H1 (cell line): ENCODE measurements at places on chromosomes 5 and 9.

GRCh38 chr9:90261698-90262097 is 380.9 kb downstream of the DIRAS2 start:
- no peak for DNase-seq

DNA sequence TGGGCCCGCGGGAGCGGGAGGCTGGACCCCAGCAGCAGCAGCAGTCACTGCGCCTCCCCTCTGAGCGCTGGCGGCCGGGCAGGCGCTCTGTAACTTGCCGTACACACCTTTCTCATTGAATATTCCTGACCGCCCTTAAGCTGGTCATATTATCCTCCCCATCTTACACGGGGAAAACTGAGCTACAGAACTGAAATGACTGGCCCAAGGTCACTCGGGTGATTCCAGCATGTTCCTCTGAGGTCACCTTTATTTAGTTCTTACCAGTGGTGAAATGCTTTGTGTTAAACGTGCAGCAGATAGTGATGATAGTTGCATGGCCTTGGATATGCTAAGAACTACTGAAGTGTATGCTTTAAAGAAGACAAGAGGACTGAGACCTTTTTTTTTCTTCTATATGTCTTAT is 607 bp downstream of the UQCRQ start:
- DNase-seq, result no peak

DNA sequence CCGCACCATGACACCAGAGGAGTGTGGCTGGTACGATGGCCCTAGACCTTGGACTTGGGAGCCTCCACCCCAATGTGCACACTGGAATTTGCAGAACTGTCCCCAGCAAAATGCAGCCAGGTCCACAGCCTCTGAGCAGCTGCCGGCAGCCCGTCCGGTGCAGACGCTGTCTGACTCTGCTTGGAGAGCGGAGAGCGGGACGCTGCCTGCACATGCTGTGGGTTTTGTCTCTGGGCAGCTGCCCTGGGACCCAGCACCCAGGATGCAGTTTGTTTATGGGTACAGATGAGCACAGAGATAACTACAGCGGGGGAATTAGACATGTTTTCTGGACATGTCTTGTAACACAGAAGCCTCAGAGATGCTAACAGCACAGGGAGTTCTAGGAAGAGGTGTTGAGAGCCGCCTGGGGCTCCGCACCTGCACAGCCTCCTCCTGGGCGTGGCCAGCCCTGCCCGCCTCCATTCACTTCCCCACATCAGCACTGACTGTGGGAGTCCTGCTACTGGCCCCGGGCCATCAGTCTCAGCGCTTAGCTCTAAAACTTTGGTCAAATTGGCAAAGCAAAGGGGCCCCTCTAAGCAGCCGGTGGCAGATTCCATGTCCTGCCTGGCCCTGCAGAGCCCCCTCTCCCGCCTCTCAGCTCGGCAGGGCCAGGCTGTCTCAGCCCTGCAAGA is 159.6 kb downstream of the IRX2 start:
- no peak for DNase-seq

GRCh38 chr9:10613419-10613818 is 617 bp upstream of the PTPRD start:
- peak; percentile 49 for DNase-seq

GRCh38 chr5:10578869-10579268 is 15.0 kb downstream of the ANKRD33B start:
- no peak for DNase-seq

- DNase-seq, result no peak
Observed at GRCh38 chr5:107578051-107578635, 92.6 kb downstream of the EFNA5 start.

DNA sequence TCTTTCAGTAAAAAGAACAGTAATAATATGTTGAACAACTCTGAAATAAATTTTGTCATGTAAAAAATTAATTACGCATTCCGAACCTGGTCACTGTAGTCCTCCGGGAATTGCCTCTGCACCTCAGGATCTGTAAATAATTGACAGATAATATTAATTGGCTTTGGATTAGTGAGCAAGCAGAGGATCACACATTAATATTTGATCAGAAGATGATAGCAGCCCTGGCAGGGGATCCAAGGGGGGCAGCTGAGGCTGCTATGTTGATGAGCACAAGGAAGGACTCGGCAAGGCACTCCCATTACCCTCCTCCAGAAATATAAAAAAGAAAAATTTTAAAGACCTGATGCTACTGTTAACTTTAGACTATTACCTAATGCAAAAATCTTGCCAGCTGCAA is 137.4 kb downstream of the DENND1A start:
- no peak for DNase-seq

GRCh38 chr9:84997472-84997871 is 327.9 kb downstream of the NTRK2 start:
- DNase-seq, result no peak

DNA sequence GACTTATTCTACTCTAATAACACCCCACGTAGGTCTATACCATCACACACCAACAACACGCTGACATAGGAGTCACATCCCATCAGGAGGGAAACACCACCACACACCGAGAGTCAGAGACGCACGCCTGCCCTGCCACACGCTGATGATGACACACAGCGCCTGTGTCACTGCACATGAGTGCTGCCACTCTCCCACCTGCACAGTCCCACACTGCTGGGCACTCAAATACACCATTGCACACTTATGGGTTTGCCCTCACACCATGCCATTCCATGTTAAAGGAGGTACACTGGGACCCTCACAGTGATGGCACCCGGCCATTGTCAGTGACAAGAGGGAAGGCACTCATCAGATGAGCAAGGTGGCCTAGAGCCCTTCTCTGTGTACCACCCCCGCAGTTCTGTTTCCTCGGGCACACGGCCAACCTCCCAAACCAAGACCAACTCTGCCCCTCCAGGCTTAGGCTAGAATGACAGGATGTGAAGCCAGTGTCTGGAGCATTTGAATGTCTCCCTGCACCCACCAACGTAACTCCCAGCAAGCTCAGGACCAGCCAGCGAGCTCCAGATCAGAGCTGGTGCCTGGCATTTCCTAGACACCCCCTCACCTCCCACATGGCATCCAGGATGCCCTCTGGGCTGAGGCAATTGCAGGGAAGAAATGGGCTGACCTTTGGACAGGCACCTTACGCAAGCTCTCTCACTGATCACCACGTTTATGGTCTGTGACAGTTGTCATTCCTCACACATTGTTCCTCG is 3.6 kb upstream of the CPLX2 start:
- no peak for DNase-seq

DNA sequence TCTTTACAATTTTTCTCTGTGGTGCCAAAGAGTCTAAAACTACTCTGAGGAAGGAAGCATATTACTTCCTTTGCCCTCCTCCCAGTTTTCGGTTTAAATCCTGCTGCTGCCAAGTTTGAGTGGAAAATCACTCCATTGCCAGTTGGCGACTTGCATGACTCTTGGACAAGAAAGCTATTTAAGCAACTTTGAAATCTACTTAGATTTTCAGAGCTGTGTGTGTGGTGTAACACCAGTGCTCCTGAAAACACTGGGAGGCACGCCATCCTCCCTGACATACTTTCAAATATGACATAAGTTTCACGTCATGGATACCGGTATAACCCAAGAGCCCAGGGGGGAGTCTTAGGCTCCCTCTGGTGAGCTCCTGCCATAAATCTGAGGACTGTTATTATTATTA is 83.5 kb upstream of the RIOK2 start:
- DNase-seq, result no peak

GRCh38 chr5:41748631-41749030 is 121.6 kb downstream of the OXCT1 start:
- DNase-seq, result no peak

DNA sequence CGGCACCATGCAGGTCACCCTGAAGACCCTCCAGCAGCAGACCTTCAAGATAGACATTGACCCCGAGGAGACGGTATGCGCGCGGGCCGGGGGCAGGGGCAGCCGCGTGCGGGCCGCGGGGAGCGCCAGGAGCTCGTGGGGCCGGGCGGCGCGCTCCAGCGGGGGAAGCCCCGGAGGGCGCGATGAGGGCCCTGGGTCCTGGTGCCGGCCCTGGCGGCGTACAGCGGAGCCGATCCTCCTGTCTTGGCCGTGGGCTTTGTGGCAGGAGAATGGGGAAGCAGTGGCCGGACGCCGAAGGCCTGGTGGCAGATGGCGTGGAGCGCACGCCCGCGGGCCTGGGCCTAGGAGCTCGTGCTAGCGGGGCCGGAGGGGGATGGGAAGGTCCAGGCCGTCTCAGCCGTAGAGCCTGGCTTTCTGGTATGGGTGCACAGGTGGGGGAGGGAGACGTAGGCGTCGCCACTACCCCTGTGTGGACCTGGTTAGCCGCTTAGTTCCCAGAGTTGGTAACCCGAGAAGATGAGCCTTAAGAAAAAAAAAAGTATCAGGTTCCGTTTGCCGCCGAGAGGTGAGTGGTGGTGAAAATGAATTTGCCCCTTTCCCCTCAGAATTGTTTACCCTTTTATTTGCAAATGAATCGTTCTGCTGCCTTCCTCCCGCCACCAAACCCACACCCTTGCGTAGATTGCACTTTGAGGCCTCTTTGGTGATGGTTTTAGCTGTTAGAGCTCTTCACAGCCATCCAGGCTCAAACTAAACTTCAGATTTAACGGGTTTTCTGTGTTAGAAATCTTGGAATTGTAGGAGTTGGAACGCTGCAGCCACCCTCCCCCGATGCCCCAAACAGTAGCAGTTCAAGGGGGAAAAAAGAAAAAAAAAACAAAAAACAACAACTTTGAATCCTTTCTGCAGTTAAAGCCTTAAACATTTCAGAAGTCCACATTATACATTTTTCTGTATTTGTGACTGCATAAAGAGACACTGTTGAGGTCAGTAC is 841 bp downstream of the RAD23B start:
- DNase-seq, result peak; percentile 80

DNA sequence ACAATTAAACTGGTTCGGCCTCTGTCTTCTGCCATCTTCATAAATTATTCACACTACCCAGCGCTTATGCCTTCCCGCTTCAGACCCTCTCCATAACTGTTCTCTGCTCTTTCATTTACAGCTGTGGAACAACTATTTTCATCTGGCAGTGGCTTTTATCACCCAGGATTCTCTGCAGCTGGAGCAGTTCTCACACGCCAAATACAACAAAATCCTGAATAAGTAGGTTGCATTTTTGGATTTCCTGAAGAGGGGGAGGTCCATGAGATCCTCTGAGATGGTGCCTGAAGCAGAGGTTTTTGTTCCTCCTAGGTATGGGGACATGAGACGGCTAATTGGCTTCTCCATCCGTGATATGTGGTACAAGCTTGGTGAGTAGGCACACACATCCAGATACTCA is 28.1 kb upstream of the INSYN2B start:
- no peak for DNase-seq

DNA sequence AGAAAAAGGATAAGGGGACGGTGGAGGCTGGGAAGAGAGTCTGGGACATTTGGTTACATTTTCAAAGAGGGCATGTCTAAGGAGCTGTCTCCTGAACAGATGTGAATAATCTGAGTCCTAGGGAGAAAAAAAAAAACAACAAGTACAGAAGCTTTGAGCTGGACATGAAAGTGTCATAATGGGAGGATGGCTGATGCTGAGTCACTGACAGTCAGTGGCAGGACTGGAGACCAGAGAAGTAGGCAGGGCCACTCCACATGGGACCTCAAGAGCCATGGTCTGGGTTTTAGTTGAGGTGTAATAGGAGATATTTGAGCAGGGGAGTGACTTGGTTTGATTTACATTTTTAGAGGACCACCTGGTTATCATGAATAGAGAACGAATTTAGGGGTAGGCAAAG is 70.6 kb downstream of the DPYSL3 start:
- no peak for DNase-seq

GRCh38 chr9:120510816-120511215 is 69.2 kb downstream of the CDK5RAP2 start:
- DNase-seq, result no peak

DNA sequence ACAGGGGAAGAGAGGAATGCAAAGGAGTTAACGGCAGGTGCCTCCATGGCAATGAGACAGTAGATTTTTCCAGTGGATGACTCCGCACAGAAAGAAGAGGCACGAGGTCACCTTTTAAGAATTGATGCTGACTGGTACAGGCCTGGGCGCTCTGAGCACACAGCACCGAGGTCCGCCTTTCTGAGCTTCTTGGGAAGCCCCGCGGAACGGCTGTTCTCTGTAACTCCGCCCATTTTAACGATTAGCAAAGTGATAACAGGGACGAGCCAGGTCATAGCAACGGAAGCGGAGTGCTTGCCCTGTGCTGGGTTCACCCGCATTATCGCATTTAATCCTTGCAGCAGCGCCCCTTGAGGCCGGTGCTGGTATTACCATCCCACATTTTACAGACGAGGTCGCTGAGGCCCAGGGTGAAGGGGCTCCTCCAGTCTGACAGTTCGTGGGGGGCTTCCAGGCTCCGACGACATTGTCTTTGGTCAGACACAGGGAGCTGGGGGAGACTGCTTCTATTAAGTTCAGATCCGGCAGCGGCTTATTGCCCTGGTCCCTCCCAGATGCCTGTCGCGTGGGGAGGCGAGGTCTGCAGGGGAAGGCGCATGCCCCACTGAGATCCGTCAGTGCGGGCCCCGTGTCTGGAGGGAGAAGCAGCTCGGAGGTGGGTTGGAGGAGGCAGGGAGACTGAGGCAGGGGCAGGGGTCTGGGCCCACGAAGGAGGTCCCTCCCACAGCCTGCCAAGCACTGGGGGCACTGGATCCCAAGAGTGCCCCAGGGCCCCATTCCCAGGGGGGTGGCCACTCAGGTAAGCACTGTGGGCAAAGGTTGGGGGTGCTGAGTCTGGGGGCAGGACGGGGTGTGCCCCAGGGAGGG is 22.3 kb upstream of the HMCN2 start:
- DNase-seq, result no peak

GRCh38 chr5:7857926-7858632 is 7.1 kb upstream of the CFAP90 start:
- no peak for DNase-seq

DNA sequence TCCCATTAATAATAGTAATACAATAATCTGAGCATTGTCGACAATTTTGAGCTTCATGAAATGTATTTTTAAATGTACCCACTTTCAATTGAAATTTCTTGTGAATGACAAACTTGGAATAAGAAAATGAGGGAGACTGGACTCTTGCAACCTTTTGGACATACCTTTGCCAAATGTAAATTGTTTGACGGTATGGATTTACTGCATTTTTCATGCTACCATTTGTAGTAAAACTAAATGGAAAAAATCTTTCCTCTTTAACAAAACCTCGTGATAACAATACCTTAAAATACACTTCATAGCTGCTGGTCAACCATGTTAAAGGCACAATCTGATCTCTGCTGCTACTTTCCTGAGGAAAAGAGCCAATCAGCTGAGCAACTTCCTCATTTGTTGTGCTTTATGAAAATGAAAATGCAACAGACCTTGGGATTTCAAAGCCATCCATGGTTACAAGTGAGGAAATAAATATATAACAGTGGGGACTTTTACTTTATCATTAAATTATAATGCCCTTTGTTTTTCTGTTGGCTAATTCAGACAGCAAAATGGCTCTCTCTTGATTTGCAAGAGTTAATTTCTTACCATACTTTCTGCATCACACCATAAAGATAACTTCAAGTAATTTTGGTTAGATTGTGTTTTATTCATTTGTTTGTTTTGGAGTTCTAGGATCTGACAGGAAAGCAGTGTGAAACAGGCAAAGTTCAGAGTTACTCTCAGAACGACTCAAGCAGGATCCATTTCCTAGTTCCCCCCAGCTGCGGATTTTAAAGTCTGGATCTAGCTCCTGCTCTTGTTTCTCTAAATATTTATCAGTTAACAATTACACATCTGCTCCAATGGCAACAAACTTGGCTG is 1.1 kb downstream of the ALDH1A1 start:
- no peak for DNase-seq
